HuH-7 (cell line): ENCODE measurements at places on chromosomes 2 and 18.

DNA sequence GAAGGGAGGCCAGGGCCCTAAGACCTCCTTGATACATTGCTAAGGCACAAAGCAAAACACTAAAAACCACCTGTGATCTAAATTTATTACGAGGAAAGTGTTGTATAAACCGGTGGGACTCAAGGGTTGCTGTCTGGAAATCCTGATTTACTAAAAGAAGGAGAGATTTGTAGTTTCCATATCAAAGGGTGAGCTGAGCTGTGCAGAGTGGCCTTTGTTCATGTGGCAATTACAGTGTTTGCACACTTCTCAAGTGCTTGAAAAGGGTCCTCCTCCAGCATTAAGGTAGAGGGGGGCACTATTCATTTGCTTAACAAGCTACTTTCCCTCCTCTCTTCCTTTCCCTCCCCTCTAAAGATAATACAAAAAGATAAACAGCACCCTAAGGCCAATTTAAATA, 30.5 kb upstream of the ITGA4 start:
- DNase-seq, result no peak

DNA sequence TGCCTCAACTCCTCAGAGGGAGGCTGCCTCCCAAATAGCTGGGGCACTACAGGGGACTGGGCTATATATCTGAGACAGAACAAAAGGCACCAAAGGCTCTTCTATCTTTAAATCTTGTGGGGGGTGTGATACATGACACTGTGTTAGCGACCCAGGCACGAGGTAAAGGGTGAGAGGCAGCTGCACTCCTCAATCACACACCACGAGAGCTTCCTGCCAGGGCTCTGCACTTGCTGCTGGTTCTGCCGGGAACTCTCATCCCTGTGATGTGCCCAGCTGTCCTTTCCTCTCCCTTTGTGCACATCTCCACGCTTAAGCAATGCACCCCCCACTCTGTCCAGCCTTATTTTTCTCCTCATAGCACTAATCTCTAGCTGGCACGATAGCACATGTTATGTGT, 32.4 kb downstream of the NPC1 start:
- DNase-seq, result no peak

- no peak for DNase-seq
Observed at GRCh38 chr2:70111752-70112591, 24.7 kb downstream of the PCBP1 start.

DNA sequence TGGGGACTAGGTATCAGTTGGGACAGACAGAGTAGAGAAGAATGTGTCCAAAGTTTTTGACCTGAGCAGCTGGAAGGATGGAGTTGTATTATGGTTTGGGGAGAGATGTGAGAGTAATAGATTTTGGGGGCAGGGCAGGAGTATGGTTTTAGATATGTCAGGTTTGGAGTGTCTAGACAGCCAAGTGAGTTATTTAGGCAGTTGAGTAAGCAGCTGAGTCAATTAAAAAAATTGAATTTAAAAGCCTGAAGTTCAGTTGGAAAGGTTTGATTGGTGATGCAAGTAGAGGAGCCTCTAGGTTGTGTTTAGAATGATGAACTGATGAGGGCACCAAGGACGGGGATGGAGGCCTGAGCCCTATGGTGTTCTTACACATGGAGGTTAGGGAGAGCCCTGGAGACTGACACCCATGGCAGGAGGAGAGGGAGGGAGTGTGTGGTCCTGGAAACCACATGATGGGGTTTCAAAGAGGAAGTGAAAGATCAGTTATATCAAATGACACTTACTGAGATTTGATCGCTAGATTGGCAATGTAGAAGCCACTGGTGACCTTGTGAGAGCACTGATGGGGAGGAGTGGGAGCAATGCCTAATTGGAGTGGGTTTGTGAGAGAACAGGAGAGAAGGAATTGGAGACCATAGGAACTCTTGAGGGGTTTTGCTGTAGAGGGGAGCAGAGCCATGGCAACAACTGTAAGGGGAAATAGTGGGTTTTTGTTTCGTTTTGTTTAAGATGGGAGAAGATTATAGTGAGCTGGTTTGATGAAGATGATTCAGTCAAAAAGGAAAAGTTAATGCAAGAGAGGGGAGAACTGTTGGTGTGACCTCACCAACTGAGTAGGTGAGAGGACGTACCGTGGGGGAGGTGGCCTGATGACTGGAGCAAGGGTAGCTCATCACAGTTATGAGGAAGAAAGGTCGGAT, 10.3 kb downstream of the ITGA6 start:
- no peak for DNase-seq

DNA sequence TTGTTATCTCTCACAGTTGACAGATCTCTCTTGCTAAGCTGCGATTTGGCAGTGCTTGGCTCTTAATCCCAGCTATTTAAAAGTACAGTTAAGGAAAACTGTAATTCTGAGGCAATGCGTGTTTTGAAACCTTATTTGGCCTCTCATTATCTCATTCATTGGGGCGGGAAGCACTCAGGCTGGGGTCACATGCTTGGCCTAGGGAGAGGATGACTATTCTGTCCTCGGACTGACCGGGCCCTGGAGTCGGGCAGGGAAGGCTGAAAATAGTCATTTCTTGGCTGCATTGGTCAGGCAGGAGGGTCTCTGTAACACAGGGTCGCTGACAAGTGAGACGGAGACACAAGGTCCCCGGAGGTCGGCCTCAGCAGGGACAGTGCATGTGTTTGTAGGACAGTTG, 20.2 kb upstream of the EMILIN2 start:
- DNase-seq, result no peak

GRCh38 chr18:39259736-39260135, 1694.1 kb upstream of the CELF4 start:
- DNase-seq, result no peak

- no peak for DNase-seq
Observed at GRCh38 chr18:59907660-59908059, 7.9 kb downstream of the PMAIP1 start.

DNA sequence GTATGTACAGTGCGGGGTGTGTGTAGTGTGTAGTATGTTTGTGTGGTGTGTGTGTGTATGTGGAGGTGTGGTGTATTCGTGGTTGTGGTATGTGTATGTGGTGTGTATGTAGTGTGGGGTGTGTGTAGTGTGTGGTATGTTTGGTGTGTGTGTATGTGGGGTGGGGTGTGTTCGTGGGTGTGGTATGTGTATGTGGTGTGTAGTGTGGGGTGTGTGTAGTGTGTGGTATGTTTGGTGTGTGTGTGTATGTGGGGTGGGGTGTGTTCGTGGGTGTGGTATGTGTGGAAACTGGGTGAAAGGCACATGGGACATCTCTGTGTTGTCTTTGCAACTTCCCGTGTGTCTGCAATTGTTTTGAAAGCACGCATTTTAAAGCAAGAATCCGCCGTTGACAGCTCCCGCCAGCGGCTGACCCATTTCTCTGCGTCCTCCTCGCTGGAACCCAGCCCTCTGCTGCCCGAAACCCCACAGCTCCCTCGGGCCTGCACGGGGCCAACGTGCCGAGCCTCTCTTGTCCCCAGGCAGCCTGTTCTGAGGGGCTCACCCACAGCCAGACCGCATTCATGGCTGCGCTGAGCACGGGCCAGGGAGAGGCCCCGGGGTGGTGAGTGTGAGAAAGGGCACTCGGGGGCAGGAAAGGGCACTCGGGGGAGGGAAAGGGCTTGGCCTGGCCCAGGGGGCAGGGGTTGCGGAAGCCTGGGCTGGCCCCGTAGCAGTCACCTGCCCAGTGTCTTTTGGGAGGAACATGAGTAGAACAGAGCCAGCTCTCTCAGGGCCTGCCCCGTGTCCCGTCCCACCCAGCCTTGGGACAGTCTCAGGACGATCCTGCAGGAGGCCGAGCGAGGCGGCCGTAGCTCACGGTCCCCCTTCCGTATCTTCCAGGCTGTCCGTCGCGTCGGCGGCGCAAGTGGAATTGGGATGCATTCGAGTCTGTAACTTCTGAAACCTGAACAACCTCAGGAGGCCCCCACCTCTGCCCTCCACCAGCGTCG, 61.4 kb downstream of the TWIST2 start:
- DNase-seq, result peak; percentile 33

- DNase-seq, result no peak
Observed at GRCh38 chr18:25190472-25190871, 161.5 kb downstream of the ZNF521 start.

DNA sequence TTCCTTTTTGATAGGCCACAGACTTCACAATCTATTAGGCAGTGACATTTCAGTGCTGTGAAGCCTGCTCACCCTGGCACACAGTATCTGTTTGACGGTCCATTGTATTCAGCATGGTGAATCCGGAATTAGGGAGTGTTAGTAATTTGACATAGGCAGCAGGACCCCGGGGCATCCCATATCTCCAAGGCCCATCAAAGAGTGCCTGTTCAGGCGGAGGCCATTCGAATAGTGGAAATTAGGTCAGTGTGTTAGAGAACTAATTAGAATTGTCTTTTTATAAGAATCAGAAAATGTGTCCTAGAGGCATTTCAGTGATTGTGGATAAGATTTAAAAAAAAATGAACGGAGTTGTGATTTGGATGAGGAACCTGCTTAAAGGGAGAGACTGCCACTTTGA, 818.8 kb upstream of the SOX11 start:
- no peak for DNase-seq

GRCh38 chr2:128236491-128237035, 82.1 kb downstream of the HS6ST1 start:
- DNase-seq, result no peak

GRCh38 chr2:20484034-20484617, 37.3 kb downstream of the RHOB start:
- no peak for DNase-seq

DNA sequence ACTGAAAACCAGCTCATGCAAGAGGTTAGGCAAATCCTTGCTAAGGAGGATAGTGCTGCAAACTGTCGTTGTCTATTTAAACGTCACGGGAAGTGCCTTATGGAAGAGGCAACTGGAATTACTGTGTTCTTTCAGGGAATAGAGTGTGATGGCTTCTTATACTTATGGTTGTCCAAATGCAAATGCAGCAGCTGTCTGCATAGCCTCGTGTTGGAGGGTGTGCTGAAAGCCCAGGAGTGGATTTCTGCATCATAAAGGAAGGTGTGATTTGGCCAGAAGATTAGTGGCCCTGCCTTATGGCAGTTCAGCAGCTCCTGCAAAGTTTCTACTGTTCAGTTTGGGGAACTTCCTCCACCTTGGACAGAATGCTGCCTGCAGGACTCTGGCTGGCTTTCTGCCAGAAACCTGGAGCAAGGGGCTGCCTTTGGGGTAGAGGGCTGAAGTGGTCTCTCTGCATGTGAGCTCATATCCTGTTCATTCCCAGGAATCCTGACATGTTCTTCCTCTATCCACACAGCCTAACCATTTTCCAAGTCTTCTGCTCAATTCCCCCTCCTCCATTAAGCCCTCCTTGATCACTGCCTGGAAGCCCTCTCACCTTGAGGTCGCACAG, 321.2 kb upstream of the CXCR4 start:
- DNase-seq, result no peak

DNA sequence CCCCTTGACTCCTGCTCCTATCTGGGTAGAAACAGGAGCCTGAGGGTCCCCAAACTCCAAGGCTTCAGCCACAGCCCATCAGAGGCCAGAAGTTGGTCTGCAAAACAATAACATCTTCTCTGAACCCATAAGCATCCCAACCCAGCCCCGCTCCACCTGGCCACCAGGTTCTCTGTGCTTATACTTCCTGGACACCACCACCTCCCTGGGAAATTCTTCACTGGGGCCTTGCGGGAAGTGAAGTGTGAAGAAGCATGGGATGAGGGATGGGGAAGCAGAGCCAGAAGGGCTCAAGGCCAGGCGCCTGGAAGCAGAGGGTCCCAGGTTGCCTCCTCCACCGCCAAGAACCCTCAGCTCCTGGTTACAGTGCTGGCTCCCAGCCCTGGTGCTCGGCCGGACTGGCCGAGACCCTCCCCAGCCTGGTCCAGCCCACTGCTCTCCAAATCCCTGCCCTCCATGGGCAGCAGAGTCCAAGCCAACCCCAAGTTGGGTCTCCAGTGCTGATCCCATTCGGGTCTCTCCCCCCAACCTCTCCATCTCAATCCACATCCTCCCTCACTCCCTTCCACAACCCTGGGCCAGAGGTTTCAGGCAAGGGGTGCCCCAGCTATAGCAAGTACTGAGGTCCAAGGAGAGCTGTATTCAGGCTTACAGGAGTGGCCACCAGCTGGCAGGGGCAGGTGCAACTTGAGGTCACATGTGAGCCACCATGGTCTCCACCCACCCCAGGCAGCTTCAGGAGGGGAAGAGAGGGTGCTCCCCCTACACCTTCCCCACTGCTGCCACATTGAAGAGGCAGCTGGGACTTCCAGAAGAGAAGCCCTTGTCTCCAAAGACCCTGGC, 60.7 kb downstream of the TNS1 start:
- no peak for DNase-seq

DNA sequence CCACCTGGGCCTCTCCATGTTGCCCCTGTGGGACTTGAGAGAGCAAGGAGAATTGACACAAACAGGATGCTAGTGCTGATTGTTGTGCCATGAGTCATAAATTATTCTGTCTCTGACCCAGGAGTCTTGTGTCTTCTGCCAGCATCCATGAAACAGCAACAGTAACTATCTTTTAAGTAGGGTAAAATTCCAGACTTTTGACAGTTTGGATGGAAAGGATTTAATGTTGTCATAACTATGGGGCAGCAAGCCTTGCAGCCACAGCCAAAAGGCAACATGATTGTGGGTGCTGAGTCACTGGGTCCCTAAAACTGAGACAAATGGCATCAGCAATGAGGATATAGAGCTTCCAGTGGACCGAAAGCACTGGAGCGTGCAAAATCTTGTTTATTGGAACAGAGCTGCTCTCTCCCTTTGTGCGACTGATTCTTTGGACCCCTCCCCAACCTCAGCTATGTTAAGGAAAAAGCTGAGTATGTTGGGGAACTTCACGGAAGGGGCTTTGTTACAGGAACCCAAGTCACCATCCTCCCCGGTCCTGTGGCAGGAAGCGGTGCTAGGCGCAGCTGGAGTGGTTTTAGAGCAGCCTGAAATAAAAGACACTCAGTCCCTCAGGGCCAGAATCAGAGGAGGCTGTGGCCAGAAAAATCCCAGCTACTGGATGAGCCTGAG, 9.6 kb upstream of the ITPRIPL1 start:
- DNase-seq, result no peak

DNA sequence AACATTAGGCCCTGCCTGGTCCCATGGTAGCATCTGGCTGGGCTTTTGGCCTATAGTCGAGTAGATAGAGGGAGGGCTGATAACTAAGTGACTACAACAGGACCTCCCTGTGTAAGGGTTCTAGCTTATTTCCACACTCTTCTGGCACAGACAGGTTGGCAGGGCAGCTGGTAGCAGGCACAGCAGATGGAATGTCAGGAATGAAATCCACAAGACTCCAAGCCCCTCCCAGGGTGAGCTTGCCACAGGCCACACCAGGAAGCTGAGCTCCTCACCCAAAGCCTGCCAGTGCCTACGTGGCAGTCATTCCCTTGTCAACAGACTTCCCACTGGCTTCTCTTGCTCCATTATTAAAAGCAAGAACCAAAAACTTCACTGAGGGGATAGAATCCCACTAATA, 20.7 kb upstream of the C1QL2 start:
- DNase-seq, result no peak

DNA sequence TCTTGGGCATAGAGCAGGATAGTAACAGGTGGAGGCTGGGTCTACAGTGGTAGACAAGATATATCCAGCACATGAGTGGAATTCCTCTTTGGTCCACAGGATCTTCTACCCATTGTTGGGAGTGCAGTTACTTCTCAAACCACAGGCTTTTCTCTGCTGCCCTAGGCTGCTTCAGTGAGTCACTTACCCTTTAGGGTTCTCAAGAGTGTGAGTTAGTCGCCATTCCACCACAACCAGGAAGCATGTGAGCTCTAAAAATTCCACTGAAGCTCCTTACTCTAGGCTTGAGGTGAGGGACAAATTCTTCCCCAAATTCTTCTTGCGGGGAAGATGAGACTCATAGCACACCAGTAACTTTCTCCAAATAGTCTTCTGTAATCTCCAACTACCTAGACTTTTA, 189.4 kb downstream of the PLCL1 start:
- no peak for DNase-seq

- DNase-seq, result no peak
Observed at GRCh38 chr2:112019569-112019982, 35.5 kb upstream of the TMEM87B start.

- DNase-seq, result no peak
Observed at GRCh38 chr2:120851116-120851773, 115.6 kb downstream of the GLI2 start.
